ENCODE measurements at places on chromosomes 5 and 9.

- DNase-seq: no peak
Measured at GRCh38 chr5:34603378-34603777, 52.8 kb upstream of the RAI14 start.

DNA sequence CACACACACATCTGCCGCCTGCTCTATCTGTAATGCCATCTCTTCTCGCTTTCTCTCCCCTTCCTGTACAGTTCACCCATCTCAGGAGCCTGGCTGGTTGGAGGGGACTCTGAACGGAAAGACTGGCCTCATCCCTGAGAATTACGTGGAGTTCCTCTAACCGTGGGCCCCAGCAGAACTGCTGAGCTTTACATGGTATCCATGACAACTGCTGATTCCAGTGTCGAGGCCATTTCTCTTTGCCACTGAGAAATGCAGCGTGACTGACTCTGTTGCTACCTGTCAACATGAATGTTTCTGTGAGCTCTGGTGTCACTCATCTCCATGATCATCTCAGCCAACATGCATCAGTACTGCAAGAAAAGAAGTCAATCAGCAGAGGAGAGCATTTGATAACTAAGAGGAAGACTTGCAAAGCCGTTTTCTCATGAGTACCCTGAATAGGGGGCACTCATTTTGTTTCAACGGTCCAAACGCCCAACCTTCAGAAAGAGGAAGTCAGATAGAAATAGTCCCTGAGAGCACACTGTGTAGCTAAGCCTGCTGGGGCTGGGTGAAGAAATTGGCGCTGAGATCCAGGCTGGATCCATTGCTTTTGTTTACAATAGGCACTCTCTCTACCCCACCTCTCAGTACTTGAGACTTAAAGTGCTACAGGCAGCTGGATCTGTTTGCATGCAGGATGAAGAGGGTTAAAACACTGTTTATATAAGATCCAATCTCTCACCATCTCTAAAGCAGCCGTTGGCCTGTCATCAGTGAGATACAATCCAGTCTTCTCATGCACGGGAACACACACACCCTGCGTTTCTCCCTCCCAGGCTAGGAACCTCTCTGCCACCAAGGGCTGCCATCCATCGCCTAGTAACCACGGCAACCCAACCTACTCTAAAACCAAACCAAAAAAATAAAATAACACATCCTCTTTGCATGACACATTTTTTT lies 180.9 kb downstream of the NR3C1 start:
- DNase-seq: no peak

DNA sequence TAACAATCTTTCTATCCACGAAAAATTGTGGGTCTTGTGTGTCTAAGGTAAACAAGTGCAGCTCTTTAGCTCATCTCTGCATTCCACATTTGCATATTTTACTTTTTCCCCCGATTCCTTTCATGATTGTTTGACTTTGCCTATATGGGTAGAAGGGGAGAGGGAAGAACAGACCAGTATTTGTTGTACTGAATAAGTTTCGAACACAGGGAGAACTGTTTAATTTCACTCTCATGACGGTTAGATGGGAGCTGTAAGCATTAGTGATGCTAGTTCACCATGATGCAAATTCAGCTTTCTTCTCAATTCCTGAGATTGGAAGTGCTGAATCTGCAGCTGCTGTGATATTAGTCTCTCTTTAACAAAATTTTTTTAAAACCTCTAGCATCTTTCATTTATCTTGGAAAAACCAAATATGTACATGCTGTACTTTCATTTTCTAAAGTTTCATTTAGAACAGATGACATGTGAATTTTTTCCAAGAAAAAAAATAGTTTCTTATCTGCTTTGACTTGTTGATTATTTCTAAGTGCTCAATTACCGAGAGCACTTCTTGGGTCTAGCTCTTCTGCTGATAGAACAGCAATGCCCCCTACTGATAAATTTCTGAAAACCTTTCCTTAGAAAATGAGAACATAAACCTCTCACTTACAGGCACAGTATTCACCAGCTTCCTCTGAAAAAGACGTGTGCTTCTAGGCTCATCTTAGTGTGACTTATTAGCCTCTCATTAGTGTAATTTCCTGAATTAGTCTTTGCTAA lies 149.5 kb downstream of the BAAT start:
- DNase-seq: peak; percentile 26

GRCh38 chr9:128786681-128787601 lies at the start of gene TBC1D13:
Gene TBC1D13, plus strand, starts transcription at chr9:128787253. Its CDS starts 101 bp downstream, at chr9:128787354.
- peak; percentile 86 for DNase-seq

GRCh38 chr5:115313052-115313451 lies 16.6 kb upstream of the CCDC112 start:
- no peak for DNase-seq

DNA sequence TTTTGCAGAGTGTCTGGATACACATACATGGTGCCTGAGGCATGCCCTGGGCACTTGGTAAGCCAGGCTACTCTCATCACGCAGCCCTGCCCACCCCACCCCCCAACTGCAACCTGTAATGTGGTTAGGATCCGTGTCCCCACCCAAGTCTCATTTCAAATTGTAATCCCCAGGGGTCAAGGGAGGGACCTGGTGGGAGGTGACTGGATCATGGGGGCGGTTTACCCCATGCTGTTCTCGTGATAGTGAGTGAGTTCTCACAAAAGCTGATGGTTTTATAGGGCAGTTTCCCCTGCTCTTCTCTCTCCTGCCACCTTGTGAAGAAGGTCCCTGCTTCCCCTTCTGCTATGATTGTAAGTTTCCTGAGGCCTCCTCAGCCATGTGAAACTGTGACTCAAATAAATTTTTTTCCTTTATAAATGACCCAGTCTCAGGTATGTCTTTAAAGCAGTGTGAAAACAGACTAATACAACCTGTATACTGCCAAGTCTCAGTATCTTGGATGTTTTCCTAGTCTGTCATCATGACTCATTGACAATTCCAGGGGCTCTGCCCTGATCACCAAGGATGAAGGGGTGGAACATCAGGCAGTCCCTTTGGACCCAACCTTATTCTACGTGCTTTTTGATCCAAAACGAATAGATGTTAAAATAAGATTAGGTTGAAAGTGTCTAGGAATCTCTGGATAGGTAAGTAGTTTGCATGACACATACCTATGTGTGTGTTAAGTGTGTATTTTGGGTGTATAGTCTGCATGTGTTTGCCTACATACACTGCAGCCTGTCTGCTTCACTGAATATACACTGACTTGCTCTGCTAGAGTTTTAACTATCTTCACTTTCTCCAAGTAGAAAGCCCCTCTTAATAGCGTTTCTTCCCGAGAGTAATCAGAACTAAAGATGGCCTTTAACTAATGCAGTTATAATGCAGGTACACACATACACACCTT lies 293.8 kb downstream of the SLIT3 start:
- peak; percentile 25 for DNase-seq

GRCh38 chr5:171868236-171868635 lies 82.6 kb downstream of the SMIM23 start:
- DNase-seq: no peak

DNA sequence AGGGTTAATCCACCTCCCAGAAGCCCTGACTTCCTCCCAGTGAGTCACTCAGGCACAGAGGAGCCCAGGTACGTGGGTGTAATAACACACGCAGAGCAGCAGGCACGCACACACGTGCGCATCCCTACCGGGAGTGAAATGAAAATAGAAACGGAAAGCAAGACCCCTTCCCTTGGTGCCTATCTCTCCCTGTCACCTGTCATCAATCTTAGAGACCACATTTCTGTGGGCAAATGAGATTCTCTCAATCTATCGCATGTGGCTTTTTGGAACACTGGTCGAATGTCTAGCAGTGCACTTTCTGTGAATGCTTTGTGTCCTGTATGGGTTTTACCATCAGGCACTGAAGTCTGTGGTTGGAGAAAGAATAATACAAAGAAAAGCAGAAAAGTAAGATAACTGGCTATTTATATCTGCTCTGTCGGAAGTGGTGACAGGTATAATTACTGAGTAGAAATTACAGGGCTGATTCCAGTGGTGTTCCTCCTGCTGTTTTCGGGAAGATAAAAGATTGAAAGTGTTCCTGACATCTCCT lies 137.7 kb upstream of the GRIA1 start:
- DNase-seq: no peak

- no peak for DNase-seq
Measured at GRCh38 chr9:125631391-125632085, 75.5 kb downstream of the MAPKAP1 start.

GRCh38 chr9:93496285-93496684 lies 42.9 kb upstream of the FAM120AOS start:
- no peak for DNase-seq

DNA sequence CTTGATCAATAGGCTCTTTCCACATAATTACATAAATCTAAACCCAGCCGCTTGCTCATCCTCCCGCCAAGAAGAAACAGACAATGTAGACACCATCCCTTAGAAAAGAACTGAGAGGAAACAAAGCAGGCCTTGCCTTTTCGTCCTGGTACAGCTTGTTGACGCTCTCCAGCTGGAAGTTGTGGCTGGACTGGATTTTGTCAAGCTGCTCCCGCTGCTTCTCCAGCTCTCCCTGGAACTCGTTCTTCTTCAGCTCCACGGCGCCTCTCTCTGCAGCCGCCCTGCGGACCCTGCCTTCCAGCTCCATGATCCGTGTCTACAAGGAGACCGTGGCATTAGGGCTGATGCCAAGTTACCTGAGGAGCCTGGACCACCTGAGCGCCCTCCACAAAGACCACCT lies 22.1 kb downstream of the GOLM1 start:
- DNase-seq: no peak

- DNase-seq: no peak
Measured at GRCh38 chr5:59256331-59256730, 637.2 kb downstream of the PDE4D start.

DNA sequence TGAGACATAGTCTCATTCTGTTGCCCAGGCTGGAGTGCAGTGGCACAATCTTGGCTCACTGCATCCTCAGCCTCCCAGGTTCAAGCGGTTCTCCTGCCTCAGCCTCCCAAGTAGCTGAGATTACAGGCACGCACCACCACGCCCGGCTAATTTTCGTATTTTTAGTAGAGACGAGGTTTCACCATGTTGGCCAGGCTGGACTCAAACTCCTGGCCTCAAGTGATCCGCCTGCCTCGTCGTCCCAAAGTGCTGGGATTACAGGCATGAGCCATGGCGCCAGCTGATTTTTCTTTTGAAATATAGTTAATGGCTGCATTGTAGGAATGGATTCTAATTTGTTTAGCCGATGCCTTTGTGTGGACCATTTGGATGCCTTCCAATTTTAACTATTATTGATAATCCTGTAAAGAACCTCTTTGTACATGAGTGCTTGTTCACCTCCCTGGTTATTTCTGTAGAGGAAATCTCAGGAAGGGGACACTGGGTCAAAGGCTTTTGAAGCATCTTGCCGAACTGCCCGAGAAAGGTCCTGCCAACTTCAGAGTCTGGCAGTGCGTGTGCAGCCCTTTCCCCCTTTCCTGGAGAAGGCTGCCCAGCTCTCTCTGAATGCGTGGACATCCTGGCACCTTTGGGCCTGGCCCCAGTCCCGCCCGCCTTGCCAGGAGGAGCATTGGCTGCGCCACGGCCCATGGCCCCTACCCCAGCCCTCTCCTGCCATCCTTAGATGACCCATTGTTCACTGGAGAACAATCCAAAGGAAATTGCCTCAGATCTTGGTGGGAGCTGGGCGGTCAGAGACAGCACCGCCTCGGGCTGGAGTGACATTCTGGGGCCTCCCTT lies 8.9 kb upstream of the NUP214 start:
- DNase-seq: no peak
